GM10248 (cell line): ENCODE measurements at places on chromosomes 4 and X.

GRCh38 chrX:111282139-111282538, 11.9 kb upstream of the CAPN6 start:
- DNase-seq: no peak

DNA sequence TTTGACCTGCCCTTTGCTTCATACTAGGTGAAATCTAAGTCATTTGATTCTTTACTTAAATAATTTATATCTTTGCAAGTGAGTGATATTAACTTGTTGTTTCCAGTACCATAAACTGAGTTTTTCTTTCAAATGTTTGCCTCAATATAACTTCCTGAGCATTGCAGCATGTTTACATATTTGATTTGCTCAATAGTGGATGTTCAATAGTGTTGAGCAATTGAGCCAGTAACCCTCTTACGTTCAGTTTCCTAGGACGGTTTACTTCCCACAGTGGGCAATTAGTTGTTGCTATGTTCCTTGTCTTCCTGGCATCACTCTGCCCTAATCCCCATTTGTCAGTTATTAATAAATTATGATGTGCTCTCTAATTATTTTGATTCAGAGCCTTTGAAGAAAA, 278.5 kb downstream of the EPHA5 start:
- DNase-seq: no peak

DNA sequence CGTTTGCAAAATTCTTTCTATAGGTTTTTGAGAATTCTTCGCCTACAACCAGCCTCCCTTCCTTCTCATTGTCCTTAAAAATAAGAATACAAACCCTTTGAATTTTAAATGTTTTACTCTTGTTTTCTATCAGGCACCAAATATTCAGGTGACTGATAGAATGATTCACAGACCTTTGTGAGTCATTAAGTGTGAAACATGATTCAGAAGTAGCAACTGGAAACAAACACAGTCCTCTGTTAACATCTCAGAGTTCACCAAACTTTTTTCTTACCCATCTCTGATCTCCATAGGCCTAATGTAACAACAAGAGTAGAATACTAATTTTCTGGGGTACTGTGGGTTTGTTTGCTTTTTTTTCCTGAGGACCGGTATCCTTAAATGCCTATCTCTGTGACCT, 63.4 kb upstream of the MAB21L2 start:
- DNase-seq: no peak

DNA sequence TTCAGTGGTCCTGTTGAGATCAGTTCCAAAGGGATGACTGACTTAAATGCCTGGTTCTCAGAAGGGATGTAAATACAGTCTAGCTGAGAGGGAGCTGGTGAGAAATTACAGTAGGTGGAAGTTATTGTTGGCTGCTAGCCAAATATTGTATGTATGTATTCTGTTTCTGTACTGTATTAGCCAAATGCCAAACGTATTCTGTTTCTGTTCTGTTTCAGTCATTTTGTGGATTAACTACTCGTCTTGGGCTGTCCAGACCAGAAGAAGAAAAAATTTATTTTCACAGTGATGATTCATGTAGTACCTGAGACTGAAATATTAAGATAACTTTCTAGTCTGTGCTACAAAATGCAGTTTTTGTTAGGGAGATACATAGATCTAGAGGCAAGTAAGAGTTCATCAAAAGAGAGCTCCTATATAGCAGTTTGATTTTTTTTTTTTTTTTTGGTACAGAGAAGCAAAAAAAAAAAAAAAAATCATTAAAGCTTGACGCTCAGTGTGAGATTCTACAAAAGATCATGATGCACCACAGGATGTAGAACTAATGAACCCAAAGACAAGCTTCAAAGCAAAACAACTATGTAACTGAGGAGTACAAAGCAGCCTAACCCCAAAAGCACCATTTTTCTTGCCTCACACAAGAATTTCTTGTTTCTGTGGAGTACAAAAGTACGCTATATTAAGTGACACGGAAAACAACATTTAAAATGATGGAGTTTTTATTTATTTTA, 54.8 kb downstream of the CASP6 start:
- DNase-seq: no peak

DNA sequence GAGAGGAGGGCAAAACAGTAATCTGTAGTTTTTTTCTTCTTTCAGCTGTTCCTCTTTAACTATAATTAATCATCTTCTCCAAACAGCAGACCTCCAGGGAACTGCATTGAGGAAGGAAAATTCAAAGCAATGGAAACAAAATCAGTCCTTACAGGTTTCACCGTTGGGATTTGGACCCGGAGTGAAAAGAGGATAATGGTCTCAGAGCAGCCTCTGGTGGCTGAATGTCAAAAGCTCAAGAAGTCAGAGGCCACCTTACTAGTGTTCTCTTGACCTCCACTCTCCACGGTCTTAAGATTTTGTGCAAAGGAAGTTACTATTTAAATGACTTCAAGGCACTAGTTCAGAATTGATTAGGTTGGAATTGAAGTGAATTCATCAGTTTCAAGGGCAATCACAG, 16.0 kb upstream of the MID1 start:
- DNase-seq: no peak

- no peak for DNase-seq
Observed at GRCh38 chr4:19494961-19495360, 756.7 kb upstream of the SLIT2 start.

DNA sequence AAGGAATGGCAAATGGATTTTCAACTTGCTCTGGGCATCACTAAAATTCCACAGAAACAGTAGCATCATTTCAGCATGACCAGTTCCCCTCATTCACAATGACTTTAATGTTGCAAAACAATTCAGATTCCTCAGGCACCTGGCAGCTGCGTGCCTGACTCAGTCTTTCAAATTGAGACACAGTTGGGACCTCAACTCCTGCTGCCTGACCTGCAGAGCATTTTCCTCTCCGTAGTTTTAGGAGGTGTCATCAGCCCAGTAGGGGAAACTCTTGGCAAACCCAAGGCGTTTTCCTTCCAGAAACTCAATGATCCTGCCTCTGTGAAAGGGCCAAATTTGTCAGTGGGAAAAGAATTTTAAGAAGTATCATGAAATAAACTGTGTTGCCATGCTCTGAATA, 388.9 kb downstream of the SPRY1 start:
- no peak for DNase-seq

- no peak for DNase-seq
Observed at GRCh38 chrX:46381630-46382029, 163.6 kb downstream of the ZNF674 start.

DNA sequence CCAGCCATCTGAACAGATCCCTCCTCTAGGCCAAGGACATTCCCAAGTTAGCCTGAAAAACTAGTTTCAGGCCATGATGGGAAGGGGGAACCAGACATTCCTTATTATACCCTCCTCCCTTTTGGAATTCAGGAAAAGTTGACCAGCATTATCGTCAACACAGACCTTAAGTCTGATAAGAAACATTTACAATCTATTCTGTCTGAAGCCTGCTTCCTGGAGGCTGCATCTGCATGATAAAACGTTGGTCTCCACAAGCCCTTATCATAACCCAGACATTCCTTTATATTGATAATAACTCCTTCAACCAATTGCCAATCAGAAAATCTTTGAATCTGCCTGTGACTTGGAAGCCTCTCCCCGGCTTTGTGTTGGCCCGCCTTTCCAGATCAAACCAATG, 44.3 kb downstream of the EFHC2 start:
- no peak for DNase-seq

GRCh38 chr4:123802082-123802645, 405.6 kb downstream of the SPRY1 start:
- DNase-seq: no peak

DNA sequence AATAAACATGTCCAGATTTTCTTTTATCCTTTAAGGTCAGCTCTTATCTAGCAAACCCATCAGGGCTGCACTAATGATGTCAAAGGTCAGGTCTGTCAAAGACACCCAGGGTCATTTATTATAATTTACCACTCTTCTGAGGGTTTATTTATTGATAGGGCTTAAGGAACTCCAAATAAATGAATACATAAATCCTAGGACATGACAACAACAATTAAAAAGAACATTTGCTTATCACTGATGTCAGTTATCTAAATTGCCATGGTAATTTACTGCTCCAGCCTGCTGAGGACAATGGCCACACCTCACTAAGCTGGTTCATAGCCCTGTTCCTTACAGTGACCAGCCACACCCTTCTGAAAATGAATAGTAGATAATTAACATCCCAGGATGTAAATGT, 317.1 kb downstream of the UNC5C start:
- no peak for DNase-seq

- DNase-seq: no peak
Observed at GRCh38 chr4:176758731-176759130, 34.0 kb downstream of the VEGFC start.

DNA sequence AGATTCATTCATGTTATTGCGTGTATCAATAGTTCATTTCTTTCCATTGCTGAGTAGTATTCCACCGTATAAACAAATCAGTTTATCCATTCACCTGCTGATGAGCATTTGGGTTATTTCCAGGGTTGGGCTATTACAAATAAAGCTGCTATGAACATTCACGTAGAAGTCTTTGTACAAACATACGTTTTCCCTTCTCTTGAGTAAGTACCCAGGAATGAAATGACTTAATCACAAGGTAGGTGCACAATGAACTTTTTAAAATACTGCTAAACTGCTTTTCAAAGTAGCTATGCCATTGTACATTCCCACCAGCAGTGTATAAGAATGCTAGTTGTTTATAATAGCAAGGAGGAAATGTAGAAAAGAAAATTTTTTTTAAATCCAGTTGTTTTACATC, 35.9 kb downstream of the SYTL4 start:
- no peak for DNase-seq

DNA sequence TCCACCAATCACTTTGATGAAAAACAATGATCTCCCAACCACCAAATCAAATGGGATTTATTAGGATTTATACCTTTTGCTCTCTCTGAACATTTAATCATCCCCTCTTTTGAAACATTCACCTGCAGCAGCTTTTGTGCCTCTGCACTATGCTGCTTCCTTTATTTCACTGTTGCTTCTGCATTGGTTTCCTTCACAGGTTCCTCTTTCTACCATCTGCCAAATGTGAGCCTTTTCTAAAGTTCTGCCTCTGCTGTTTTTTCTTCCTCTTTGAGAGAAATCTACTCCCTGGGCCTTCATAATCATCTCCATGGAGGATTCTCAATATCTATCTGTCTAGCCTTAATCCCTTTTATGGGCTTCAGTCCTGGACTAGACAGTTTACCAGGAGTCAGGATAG, 24.7 kb downstream of the CUL4B start:
- no peak for DNase-seq

- peak; percentile 13 for DNase-seq
Observed at GRCh38 chrX:20224814-20225487, 41.8 kb downstream of the RPS6KA3 start.

- no peak for DNase-seq
Observed at GRCh38 chrX:84796321-84796720, 207.4 kb upstream of the APOOL start.

- no peak for DNase-seq
Observed at GRCh38 chrX:130162094-130162735, 3.4 kb downstream of the AIFM1 start.

GRCh38 chrX:148495176-148495575, 5.2 kb upstream of the AFF2 start:
- DNase-seq: no peak

- DNase-seq: no peak
Observed at GRCh38 chr4:108601532-108601931, 18.8 kb upstream of the RPL34 start.

GRCh38 chrX:16882169-16882568, 12.0 kb upstream of the RBBP7 start:
- DNase-seq: peak; percentile 18

DNA sequence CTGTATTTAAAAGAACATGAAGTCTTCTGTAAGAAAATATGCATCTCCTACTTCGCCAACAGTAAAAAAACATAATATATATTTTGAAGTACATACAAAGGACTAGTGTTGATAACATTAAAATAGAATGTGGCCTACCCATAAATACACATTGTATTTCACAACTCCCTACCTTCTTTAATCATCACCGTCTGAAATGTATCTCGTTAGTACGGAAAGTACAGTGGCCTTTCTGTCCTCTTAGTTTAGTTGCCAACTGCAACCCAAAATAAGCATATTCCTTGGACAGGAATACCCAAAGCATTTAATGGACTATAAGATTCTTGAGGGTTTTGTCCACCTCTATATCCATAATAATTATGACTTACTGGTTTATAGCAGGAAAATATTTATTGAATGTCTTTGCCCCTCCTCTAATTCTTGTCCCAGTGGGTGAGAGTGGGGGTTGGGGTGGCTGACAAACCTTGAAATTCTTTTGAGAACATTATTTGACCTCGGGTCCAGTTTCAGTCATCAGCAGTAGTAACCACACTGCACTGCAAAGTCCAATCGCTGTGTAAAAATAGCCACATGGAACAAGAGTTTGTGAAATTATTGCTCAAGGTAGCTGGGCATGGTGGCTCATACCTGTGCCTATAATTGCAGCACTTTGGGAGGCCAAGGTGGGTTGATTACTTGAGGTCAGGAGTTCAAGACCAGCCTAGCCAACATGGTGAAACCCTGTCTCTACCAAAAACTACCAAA, 474.5 kb downstream of the KLHL13 start:
- DNase-seq: no peak

- DNase-seq: no peak
Observed at GRCh38 chr4:66575008-66575696, 904.9 kb upstream of the EPHA5 start.

DNA sequence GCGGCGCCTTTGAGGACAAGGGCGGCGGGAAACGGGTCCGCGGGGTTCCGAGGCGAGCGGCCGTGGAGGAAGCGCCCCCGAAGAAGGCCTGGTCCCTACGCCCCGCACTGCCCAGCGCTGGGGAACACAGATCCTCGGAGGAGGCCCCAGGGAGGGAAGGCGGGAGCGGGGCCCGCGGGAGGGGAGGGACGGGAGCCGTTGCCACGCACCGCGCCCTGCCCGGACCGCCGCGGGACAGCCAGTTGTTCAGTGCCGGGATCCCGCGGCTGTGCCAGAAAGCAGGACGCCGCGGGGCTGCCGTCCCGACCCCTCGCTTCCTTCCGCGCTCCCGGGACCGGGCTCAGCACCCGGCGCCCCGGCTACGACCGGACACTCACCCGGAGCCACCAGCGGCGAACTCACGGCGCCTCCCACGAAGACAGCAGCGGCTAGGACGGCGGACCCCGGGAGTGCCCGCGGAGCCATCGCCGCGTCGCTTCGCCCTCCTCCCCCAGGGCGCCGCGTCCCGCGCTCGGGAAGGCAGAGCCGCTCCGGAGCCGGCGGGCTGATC, 278 bp downstream of the RELL1 start:
- DNase-seq: peak; percentile 28

GRCh38 chrX:49754233-49754857, 58.6 kb upstream of the PAGE1 start:
- peak; percentile 13 for DNase-seq

DNA sequence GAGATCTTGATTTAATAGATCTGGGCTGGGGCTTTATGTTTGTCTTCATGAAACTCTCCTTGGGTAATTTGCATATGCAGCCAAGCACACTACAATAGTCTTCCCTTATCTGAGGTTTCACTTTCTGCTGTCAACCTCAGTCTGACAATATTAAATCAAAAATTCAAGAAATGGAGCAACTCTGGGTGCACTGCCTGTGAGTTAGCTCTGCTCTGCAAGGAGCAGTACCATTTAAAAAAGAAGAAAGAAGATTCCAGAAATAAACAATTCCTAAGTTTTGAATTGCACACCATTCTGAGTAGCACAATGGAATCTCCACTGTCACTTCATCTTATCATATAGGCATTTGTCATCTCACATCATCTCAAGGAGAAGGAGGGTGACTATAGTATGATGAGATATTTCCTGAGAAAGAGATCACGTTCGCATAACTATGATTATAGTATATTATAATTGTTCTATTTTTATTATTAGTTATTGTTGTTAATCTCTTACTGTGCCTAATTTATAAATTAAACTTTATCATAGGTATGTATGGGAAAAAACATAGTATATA, 9.4 kb downstream of the FNIP2 start:
- DNase-seq: peak; percentile 43
